Activated CD8-positive, alpha-beta T cell treated with anti-CD3 and anti-CD28 coated beads, Interleukin-2, amount 10 ng/mL, durations not matched to agents 7 days and 5 days (primary cell): ENCODE measurements at places on chromosomes 3 and 15. TPM values are rescaled to one million over a fixed set of nuclear protein-coding genes. Genes with fewer than 3 reads are reported as not detected.

The MUSTN1 gene
- total RNA-seq = 1.5 TPM

The IGSF11 gene
- 2.0 TPM for total RNA-seq

- no peak for DNase-seq
Measured at GRCh38 chr3:131699001-131699400, 196.2 kb upstream of the MRPL3 start.

DNA sequence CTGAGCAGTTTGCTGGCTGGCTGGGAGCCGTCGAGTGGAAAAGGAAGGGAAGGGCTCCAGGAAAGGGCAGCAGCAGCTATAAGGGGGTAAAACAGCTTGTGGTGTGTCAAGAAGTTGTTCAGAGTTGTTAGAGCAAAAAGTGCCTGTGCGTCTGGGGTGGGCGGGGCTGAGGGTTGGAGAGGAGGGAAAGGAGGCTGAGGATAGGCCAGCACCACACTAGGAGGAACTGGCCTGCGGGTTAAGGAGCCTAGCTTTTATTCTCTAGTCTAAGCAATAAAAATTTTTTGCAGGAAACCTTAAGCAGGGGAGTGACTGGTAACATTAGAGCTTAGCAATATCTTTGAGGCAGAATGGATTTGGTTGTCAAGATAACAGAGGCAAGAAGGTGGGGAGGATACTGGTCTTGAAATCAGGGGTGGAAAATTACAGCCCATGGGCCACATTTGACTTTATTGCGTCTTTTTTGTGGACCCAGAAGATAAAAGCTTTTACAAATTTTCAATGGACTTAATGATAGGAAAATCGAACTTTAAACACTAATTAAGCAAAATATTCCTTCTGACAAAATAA lies 134.5 kb upstream of the AADACL2 start:
- DNase-seq = no peak

GRCh38 chr3:154242766-154243165 lies 81.5 kb downstream of the DHX36 start:
- DNase-seq = no peak

GRCh38 chr15:25903024-25903581 lies 40.0 kb upstream of the ATP10A start:
- DNase-seq = peak; percentile 46

GRCh38 chr3:72665103-72665502 lies 183.1 kb downstream of the SHQ1 start:
- no peak for DNase-seq

- DNase-seq = no peak
Measured at GRCh38 chr15:29053006-29053405, 167.2 kb downstream of the APBA2 start.
